ENCODE measurements at places on chromosomes 1 and 21. TPM values are rescaled to one million over a fixed set of nuclear protein-coding genes. Genes with fewer than 3 reads are reported as not detected.

DNA sequence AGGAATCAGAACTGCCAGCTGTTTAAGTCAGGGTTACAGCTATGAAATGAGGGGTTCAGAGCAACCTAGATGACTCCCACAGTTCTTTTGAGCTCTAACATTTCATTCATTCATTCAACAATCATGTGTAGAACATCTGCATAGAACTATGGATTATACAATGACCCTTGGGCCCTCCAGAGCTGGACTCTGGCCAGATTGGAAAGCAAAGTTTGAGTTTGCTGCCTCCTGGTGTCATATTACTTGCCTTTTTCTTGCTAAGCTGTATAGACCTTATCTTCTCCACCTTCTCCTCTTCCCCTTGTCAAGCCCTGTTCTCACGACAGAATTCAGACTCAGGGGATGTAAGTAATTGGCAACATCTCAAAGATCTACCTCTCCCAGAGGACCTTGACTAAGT lies 4.0 kb downstream of the CASQ2 start:
- peak; percentile 41 for DNase-seq

Gene HSD3B2
- 1.4 TPM for total RNA-seq

DNA sequence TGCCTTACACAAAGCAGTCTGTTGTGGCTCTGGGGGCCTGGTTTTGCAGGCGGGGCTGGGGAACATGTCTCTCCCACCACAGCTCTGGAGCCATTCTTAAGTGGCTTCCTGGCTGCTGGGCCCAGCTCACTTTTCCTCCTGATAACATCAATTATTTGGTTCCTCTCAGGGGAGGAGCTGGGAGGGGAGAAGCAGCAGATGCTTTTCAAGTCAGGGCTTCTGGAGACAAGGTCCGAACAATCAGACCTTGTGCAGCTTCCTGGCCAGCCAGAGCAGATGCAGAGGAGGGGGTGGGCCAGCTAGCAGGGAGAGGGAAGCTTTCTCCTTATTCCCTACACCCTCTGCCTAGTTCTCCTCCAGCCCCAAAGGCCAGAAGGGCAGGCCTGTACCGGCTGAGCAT lies 3.7 kb upstream of the PAQR6 start:
- no peak for DNase-seq

DNA sequence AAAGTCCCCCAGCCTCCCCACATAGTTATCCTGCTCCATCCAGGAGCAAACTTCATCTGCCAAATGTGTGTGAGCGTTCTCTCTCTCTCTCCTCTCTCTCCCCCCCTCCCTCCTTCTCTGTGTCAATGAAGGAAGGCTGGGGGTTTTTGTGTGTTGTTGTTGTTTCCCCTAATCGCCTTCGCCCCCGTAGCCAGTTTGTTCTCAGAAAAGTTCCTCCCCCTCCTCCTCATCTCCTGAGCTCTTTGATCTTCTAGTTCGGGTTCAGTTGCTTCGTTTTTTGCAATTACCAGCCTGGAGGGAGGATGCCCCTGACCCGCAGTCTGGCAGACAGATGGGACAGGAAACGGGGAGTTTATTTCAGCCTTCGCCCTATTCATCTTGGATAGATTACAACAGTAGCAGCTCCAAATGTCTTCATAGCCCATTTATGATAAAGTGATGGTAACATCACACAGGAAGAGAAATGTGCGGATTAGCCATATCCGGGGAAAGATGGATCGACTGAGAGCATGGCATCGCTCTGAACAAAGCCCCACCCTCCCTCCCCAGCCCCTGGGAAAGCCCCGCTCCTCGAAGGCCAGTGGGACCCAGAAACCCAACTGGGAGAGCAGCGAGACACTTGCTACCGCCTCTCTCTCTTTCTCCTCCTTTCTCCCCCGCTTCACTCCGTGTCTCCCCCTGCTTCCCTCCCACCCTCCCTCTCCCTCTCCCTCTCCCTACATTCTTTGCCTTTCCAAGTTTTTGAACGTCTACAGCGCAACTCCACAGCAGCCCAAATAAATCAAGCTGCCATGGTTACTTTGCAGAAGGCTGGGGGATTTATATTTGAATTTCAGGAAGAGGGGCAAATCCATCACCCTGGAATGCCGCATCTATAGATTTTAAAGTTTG lies 139.7 kb upstream of the ARHGEF16 start:
- no peak for DNase-seq

GRCh38 chr1:200217703-200218102 lies 190.2 kb downstream of the NR5A2 start:
- no peak for DNase-seq

- DNase-seq = no peak
Observed at GRCh38 chr1:82000221-82000620, 199.5 kb downstream of the ADGRL2 start.

Gene FAM229A
- total RNA-seq = 9.0 TPM

GRCh38 chr1:107871687-107872395 lies 93.1 kb downstream of the VAV3 start:
- DNase-seq = no peak

DNA sequence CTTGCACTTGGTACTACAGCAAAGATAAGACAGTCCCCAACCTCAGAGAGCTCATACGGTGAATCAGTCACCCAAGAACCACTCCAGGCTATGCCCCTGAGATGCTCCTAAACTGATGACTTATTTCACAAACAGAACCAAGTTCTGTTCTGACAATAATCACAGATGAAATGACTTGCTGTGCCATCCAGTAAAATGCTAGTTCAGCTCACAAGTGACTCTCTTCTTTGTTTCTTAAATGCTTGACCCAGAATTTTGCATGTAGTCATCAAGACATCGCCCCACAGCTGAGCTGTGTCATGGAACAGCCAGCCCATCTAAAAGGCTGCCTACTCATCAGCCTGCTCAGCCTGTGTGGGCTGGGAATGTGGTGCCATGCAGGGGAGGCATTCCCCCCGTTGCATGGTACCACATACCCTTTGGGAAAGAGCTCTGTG lies 6.1 kb upstream of the SLC19A2 start:
- DNase-seq = no peak

Gene DYRK3
- total RNA-seq = 15.9 TPM

Gene LMOD1
- total RNA-seq = 31.6 TPM

- no peak for DNase-seq
Observed at GRCh38 chr1:159012495-159012894, 2.8 kb downstream of the IFI16 start.

Gene CTNNBIP1
- total RNA-seq = 80.6 TPM

Gene CAMK2N1
- total RNA-seq = 3.2 TPM

DNA sequence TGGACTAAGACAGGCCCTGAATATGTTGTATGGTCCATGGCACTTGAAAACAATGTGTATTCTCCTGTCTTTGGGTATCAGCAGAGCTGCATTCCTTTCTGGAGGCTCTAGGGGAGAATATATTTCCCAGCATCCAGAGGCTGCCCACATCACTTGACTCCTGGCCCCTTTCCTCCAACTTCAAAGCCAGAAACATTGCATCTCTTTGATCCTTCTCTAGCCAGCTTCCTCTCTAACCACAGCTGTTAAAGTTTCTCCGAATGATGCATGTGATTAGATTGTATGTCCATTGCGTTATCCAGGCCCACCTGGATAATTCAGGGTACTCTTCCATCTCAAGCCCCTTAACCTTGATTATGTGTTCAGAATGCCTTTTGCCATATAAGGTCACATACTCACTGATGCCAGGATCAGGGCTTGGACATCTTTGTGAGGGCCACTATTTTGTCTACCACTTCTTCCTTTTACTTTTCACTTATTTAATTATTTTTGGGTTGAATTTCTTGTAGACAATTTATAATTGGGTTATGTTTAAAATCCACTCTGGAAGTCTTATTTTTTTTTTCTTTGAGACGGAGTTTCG lies 5.3 kb downstream of the CHD1L start:
- DNase-seq = no peak

DNA sequence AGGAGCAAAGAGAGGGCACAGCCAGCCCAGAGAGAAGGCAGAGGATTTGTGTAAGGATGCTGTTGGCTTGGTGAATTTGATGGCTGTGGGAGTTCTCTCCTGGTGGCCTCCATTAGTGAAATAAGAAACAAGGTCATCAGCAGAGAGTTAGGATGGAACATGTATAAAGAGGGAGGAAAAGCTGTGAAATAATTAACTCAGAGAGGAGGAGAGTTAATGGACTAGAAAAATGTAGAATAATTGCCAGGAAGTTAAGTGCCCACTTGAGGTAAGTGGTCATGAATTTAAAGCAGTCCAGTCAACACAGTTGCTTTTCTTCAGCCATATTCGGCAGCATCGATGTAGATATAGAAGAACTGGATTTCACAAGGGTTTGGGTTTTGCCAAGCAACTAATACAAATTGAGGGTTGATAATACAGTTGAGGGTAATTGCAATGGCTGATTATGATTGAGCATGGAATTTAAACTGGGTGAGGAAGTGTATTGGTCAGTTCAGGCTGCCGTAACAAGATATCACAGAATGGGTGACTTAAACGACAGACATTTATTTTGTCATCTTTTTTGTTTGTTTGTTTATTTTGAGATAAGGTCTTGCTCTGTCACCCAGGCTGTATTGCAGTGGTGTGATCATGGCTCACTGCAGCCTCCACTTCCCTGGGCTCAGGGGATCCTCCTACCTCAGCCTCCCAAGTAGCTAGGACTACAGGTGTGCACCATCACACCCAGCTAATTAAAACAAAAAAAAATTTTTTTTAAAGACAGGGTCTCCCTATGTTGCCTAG lies 31.7 kb upstream of the KLF17 start:
- DNase-seq = no peak

DNA sequence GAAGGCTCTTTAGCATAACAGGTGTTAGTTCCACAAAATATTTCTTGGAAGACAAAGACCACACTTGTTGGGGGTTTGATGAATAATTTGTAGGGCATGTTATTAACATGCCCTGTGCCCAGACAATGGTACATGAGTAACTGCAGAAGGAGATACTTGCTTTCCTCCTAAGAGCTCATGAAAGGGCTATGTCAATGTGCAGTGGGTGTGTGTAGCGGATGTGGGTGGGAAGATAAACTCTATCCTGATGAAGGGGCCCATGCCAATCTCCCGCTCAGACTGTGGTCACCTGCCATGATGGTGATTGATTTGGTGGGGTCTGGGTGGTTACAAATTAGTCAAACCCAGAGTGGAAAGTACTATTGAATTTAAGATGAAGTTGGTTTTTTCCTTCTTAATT lies 69.8 kb upstream of the DNAH14 start:
- no peak for DNase-seq

- DNase-seq = no peak
Observed at GRCh38 chr1:208767816-208768215, 523.6 kb upstream of the PLXNA2 start.

Gene LCA5L
- 27.8 TPM for total RNA-seq

DNA sequence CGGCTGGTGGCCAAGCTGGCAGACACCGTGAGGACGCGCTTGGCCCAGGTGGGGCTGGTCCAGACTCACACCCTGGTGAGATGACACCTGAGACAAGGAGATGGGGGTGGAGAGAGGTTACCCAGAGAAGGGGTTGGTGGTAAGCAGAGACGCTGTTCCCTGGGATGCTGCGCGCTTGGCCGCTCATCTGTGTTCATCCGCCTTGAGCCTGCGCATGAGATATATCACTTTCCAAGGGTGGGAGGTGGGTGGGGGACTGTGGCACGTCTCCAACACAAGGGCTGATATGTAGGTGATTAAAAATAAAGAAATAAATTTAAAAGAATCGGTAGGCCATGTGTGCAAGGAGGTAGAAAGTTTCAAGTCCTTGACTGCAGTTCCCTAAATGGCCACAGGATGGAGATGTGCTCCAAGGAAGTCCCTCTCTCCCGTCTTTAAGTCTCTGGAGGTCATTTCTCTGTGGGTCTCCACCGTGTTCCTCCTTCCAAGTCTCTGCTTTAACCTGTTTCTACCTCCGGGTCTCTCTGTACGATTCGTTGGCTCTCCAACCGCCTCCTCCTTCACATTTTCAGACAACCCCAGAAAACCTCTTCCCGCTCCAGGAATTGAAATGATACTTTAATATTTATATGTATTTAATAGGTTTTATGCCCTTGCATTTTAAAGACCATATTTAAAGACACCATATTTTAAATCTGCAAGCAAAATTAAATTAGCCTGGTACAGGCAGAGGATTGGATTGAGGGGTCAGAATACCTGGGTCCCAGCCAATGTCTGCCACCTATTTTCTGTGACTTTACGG lies 4.5 kb downstream of the TTC24 start:
- peak; percentile 79 for DNase-seq

DNA sequence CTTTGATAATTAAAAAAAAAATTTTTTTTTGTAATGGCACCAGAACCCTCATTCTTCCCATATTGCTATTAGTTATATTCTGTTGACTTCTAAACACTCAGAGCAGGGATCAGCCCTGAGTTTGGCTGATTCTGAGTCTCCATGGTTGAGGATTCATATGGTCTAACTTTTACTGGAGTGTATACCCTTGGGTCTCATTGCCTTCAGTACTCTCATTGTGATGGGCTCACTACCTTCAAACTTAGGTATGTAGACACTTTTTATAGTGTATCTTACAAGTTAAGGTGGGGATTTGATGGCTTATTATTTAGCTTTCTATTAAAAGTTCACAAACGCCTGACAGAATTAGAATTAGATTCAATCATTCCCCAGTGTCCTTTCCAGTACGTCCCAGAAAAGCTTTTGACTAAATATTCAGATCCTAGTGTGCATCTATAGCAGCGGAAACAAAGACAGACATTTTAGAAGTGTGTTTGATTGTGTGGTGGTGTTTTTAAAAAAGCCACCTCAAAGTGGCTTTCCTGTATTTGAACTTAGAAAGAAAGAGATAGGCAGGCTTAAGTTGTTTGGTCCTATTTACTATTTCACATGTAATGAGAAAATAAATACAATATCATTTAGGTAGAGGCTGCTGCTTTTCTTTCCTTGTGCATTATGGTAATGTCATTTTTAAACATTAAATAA lies 1.4 kb downstream of the MACF1 start:
- DNase-seq = no peak

GRCh38 chr1:33560680-33561079 lies 88.2 kb downstream of the ZSCAN20 start:
- no peak for DNase-seq

- no peak for DNase-seq
Observed at GRCh38 chr1:152497273-152497672, 13.3 kb upstream of the LCE5A start.

Gene CELA2A
- not detected for total RNA-seq

Gene RNU1-2
- under 0.01 TPM for total RNA-seq

Gene CFAP74
- not detected for total RNA-seq
